Central memory CD4-positive, alpha-beta T cell (primary cell): ENCODE measurements at places on chromosomes 6 and 20.

GRCh38 chr20:7770578-7770977 is 169.7 kb downstream of the HAO1 start:
- no peak for DNase-seq

DNA sequence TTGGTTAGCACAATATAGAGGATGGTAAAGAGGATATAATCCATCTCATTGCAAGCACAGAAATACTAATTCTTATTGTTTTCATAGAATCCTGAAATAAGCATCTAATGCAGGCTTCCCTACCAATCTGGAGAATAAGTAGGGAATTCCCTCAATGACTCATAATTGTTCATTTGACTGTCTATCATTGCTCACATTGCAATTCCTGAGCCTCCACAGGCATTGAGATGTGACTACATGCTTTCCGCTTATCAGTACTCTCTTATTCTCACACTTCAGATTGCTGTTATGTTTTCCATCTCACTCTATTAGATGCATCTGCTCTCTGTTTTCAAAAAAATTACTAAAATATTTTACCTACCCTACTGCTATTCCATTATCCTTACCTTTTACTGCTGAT is 216.2 kb upstream of the PRSS16 start:
- DNase-seq = no peak

- DNase-seq = no peak
Observed at GRCh38 chr20:36825385-36826104, 50.4 kb upstream of the TLDC2 start.

- DNase-seq = no peak
Observed at GRCh38 chr20:45268531-45268930, 14.2 kb upstream of the SLPI start.

GRCh38 chr20:36040571-36040970 is 72.2 kb downstream of the CNBD2 start:
- DNase-seq = no peak

DNA sequence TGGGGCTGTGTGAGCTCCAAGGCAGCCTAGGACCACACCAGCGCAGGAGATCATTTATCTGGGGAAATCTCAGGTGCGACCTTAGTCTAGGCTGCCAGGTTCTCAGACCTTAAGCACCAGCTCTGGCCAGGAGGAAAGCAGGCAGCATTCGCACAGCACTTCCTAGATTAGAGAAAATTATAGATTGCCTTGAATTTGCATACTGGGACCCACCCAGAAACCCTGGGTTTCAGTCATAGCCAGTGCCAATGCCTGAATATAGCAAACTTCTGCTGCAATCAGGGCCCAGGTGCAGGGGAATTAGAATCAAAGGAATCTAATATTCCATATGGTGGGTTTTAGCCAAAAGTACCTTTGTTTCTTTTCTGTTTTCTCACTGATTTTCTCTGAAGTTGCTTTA is 204.3 kb upstream of the CST7 start:
- no peak for DNase-seq

DNA sequence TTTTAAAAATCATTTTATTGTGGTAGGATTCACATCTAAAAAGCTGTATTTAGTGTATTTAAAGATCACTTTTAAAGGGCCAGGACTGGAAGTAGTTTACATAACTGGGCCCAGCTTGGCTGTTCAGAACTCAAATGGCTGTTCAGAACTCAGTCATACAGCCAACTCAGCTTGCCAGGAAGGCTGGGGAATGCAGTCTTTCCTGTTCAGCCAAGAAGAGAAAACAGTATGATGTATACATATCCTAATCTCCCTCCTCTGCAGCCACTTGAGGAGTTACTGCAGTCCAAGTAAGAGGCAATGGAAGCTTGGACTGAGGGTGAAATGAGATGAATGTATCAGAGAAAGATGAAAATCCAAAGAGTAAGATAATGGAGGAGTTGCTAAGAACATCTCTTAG is 24.6 kb downstream of the DSTN start:
- DNase-seq = no peak
